Panc1 (cell line): ENCODE measurements at places on chromosomes 12 and 14.

DNA sequence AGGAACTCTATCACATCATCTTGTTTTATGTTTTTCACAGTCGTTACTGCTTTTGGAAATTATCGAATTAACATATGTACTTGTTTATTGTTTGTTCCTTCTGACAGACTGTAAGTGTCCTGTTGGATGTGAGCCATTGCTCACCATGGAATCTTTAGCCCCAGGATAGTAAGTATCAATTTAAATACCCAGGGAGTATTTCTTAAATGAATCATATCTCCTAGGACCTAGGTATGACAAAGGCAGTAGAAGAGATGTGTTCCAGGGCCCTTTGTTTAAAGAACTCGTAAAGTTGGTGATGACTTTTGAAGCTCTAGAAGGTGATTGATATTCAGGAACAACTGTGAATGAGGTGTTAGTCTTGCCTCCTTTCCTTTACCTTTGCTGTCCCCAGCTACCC, 30.3 kb upstream of the STRAP start:
- DNase-seq: no peak

DNA sequence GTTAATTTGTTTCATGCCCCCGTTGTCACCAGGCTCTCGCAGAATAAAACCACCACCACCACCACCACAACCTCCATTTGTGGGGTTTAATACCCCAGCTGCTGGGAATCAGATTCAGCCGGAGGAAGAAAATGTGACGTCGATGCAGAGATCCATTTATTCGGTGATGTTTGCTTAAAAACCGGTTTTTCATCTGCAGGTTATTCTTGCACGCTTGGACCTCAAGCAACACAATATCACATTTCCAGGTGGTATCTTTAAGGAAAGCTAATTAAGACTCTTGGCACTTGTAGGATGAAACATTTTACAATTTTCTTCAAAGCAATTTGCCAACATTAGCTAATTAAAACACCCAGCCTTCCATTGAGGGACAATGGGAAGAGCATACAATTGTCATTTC, 39.8 kb downstream of the SPRING1 start:
- DNase-seq: no peak

DNA sequence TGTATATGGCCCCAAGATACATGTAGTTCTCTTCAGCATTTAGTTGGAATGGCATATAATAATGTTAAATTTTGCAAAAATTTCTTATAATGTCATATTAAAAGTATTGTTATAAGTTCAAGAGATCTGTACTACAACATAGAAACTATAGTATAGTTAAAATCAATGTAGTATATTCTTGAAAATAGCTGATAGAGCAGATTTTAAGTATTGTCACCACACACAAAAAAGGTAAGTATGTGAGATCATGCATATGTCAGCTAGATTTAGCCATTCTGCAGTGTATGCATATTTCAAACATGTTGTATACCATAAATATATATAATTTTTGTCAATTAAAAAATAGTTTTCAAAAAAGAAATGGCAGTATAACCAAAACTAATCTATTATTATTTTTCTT, 86.5 kb downstream of the PLBD1 start:
- no peak for DNase-seq

- DNase-seq: no peak
Measured at GRCh38 chr14:61111731-61112130, 130.7 kb downstream of the SLC38A6 start.

DNA sequence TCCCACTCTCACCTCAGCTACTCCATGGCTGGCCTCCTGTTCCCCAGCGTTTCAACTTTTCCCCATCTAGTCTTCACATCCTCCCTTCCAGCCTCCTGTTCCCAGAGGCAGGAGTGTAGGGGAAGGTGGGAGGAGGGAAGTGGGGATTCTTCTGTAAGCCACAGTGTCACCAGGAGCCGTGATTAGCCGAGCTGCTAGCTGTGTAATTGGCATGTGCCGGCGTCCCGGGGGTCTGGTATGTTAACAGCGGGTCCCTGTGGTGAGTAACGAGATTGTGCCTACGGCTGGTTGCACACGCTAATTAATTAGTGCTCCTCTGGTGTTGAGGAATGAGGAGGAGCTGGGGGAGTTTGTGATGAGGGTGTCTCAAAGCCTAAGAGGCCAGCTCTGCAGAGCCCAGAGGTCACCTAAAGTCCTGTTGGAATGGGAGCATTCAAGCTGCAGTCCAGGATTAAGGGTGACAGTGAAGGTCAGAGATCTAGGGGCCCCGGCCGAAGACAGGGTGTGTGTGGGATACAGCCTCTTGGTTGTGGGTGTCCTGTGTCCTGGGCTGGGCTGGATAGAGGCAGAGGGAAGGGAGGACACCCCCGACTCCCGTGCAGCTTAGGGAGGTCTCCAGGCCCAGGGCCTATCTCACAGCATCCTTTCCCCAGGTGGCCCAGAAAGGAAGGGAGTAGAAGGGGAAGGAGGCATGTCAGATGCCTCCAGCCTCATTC, 10.0 kb upstream of the CALCOCO1 start:
- DNase-seq: no peak

DNA sequence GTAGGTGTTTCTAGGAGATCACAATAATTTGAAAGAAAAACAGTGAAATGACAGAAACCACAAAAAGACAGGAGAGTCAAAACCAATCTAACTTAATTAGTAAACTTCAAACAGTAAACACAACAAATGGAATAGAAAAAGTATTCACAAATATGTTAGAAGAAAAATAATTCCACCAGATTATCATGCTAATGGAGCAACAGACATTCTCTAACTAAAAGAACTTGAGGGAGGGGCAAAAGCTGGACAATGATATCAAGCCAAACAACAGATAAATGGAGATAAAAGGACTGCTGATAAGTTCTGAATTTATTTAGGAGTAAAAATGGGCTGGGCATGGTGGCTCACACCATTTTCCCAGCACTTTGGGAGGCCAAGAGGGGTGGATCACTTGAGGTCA, 28.7 kb downstream of the CRY1 start:
- no peak for DNase-seq

DNA sequence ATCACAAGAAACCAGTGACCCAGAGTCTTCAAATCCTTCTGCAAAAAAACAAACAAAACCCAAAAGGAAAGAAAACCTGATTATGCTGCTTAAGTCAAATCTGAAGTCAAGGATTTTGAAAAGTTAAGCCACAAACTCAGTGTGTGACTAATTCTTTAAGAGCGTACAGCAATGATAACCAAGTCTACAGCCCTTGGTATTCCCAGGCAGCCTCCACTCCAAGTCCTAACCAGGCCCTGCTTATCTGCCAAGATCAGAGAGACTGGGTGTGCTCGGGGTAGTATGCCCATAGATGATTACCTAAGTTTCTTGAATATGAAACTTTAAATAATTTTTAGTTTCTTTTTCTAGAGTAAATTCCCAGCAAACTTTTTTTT, 13.1 kb downstream of the PGAM5 start:
- DNase-seq: no peak

- DNase-seq: no peak
Measured at GRCh38 chr14:52801014-52801712, 9.8 kb upstream of the GNPNAT1 start.

GRCh38 chr12:27667540-27667939, 28.7 kb upstream of the REP15 start:
- DNase-seq: no peak

GRCh38 chr14:20427231-20428009, 8.5 kb downstream of the KLHL33 start:
- no peak for DNase-seq

GRCh38 chr12:49642370-49642802, 19.0 kb downstream of the PRPF40B start:
- no peak for DNase-seq

DNA sequence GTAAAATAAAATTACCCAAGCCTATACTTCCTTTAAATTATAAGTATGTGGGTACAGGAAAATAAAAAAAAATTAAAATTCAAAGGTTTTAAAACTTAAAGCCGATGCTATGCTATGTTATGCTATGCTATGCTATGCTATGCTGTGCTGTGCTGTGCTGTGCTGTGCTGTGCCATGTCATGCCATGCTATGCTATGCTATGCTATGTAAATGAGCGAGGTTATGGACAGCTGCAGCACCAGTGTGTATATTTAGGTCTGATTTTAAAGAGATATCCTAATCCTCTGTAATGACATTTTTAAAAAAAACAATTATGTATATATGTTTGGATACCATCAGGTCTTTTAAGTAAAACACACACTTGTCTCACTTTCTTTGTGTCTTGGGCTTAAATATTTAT, 1822.0 kb upstream of the SEL1L start:
- no peak for DNase-seq

- no peak for DNase-seq
Measured at GRCh38 chr14:36319899-36320199, 588 bp downstream of the MBIP start.

DNA sequence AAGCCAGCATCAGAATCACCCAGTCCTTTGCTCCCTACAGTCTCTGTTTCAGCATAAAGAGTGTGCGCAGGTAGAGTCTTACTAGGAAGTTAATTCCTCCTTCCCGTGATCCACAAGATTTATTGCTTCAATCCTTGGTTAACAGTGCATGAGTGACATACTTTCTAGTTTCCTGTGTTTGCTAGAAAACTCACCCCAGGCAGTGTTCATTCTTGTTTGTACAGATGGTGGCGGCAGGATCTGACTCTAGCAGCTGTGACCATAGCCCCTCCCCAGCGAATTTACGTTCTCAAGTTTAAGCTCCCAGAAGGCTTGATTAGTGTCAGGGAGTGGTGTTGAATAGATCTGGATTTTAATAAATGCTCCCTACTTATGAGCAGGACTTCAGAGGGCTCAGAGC, 75.9 kb upstream of the ANO2 start:
- DNase-seq: no peak

- no peak for DNase-seq
Measured at GRCh38 chr14:82642425-82642824, 1108.8 kb upstream of the SEL1L start.

DNA sequence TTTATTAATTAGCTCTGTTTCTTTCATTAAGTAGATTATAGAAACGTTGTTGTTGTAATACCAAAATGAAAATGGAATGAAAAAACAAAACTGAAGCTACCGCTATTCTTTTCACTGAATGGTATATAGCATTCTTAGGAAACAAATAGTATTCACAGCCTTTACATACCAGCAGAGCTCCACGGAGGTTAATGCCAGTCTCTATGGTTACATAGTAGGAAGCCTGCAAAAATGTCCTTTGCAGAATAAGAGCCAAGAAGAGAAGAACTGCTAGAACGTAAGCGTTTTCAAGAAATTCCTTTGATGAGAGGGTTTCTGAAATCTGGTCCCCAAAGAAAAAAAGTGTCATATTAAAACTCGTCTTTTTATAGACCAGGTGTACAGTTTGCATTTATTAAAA, 30.6 kb downstream of the ABCC9 start:
- no peak for DNase-seq

- no peak for DNase-seq
Measured at GRCh38 chr12:2415568-2415944, 362.8 kb downstream of the CACNA1C start.

DNA sequence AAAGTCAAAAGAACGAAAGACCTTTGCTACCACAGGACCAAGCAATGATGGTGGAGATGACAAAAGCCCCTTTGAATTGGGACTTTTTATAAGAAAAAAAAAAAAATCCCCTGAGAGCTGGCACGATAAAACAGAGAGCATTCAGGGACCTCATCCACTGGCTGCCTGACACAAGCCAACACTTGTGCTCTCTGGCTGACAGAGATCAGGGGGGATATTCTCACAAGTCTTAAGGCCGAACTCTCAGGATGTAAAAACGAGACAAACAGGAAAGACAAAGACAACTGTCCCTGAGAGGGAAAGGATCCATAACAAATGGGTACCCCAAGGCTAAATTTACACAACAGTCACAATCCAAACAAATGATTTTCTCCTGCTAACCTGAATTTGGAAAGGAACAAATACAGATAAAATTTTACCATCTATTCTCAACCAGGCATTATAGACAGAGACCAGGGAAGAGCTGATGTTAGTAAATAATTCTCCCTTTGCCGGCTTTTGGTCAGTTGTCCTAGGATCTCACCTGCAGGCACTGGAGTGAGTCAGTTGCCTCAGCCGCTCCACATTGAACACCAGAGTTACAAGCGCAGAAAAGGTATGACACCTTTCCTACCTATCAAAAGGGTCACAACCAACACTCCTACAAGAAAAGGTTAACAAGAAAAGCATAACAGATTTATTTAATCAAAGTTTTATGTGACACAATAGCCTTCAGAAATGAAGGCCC, 37.9 kb upstream of the GARIN6 start:
- no peak for DNase-seq

DNA sequence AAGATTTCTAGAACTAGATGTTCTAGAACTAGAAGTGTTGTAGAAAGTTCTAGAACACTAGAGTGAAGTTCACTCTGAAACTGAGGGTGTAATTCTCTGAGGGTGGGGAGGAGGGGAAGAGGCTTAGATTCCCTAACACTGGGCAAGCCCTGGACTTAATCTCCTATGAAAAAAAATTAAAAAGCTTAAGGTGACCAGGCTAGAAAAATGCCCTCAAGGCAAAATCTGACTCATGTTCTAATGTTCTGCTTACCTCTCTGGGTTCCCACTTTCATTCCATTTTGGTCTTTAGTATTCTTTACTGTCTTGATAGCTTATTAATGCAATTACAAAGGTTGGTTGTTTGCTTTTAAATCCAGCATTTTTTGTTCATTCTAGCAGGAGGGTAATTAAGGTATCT, 101.5 kb downstream of the KICS2 start:
- no peak for DNase-seq

DNA sequence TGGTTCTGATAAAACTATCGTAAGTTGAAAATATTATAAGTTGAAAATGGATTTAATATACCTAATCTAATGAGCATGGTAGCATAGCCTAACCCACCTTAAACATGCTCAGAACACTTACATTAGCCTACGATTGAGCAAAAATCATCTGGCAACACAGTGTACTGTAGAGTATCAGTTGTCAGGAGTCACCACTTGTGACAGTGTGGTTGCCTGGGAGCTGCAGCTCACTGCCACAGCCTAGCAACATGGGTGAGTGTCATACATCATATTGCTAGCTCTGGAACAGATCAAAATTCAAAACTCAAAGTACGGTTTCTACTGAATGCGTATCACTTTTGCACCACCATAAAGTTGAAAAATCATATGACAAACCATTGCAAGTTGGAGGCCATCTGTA, 203.5 kb downstream of the ATXN7L3B start:
- no peak for DNase-seq

DNA sequence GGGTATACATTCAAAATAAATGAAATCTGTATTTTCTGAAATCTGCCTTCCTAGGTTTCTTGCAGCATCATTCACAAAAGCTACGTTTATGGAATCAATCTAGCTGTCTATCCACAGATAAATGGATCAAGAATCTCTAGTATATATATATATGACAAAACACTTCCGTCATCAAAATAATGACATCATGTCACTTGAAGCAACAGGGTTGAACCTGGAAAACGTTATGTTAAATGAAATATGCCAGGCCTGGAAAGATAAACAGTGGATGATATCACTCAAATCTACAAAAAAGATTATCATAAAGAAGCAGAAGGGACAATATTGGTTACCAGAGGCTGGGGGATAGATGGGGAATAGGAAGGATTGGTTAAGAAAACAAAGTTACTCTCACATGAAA, 28.6 kb downstream of the ASCL4 start:
- no peak for DNase-seq

DNA sequence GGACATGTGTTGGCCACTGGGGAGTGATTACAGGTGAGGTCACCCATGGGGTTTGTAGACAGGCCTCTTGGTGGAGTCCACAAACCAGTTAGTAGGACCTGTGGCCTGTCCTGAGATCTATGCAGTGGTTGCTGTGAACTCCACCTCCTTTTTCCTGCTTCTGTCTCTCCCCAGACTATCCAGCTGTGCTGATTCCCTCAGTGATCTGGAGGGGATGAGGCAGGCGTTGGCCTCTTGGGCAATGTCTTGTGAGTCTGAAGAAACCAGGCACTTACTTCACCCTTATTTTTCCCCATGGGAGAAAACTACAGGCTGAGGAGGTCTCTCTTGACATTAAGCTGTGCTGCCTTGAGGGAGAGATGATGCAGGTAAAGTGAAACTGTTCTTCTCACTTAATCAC, 257.2 kb upstream of the PRICKLE1 start:
- DNase-seq: no peak
